Subcutaneous adipose tissue (tissue), 4 donors: ENCODE measurements at places on chromosomes 7 and 10. TPM values are rescaled to one million over a fixed set of nuclear protein-coding genes. Genes with fewer than 3 reads are reported as not detected.

The R3HCC1L gene
- total RNA-seq: 15.2 TPM

The KCNIP2 gene
- total RNA-seq: 109 TPM

The PIP gene
- total RNA-seq: not detected

The ZNF107 gene
- total RNA-seq: 3.9 TPM

The LFNG gene
- 21.1 TPM for total RNA-seq

The CCL26 gene
- total RNA-seq: not detected

The TUBAL3 gene
- total RNA-seq: 0.57 TPM

The PLCE1 gene
- 7.5 TPM for total RNA-seq

The PRKAR2B gene
- total RNA-seq: 224 TPM

The PARP12 gene
- total RNA-seq: 27.7 TPM

The TMEM273 gene
- total RNA-seq: 18.5 TPM

The DDX50 gene
- total RNA-seq: 35.2 TPM

The SPAM1 gene
- not detected for total RNA-seq

The CTNNA3 gene
- under 0.01 TPM for total RNA-seq

The FAM25C gene
- total RNA-seq: not detected

The AHR gene
- 166 TPM for total RNA-seq

The SDK1 gene
- 9.1 TPM for total RNA-seq

The CACNB2 gene
- total RNA-seq: 2.4 TPM

The NEBL gene
- total RNA-seq: 5.9 TPM

The ZSCAN21 gene
- 10.5 TPM for total RNA-seq

The AOAH gene
- 4.6 TPM for total RNA-seq

The ZDHHC16 gene
- total RNA-seq: 18.1 TPM

The PRR15 gene
- total RNA-seq: 0.88 TPM

The ACTL6B gene
- total RNA-seq: not detected

The UCMA gene
- not detected for total RNA-seq

The SCART1 gene
- 5.5 TPM for total RNA-seq

The LIPN gene
- 1.7 TPM for total RNA-seq

The ZNF804B gene
- total RNA-seq: not detected

The CPXM2 gene
- total RNA-seq: 5.7 TPM

The SLC29A4 gene
- total RNA-seq: 11.0 TPM

The GNAI1 gene
- total RNA-seq: 94.4 TPM

The RBM33 gene
- total RNA-seq: 40.8 TPM

The ACSM6 gene
- total RNA-seq: not detected

The SH2D4B gene
- total RNA-seq: not detected

The MALRD1 gene
- 2.6 TPM for total RNA-seq

The BTBD16 gene
- total RNA-seq: not detected

The CYP3A5 gene
- total RNA-seq: 10.9 TPM
